ENCODE measurements at places on chromosomes 6 and 20.

DNA sequence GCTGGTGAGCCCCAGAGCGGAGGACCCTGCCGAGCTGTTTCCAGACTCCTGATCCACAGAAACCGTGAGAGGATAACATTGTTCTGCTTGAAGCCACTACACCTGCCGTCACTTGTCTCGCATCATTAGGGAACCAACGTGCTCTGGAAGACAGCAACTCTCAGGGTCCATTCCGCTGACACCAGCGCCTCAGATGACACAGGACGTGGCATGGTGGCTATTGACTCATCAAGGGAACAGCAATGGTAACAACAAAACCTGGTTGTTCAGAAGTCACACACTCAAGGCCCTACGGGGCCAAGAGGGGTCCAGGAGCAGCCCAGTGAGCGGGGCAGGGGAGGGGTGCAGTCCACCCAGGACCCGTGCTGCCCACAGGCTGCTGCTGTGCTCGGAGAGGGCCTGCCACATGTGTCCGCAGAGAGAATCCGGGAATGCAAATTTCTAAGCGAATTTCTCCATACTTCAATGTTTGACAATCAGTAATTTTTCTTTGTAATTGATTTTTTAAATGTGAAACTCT, 110.4 kb downstream of the TTLL2 start:
- DNase-seq, result no peak

DNA sequence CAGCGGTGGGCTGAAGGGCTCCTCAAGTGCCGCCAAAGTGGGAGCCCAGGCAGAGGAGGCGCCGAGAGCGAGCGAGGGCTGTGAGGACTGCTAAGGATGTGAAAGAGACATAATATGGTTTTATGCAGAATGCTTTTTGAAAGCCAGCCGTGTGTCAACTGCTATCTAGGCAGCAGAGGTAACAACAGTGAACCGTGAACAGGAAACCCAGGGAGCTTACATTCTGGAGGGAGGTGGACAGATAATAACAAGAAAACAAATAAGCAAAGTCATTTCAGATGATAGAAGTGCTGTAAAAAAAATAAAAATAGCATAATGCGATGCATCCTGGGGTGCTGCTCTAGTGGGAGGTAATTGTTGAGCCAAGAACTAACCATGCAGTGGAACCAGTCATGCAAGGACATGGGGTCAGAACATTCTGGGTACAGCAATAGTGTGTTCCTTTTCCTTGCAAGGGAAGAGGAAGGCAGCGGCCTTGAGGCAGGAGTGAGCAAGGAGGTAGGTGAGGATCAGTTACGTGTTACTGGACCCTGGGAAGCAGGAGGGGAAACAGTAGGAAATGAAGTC, 134.4 kb upstream of the TMEM170B start:
- no peak for DNase-seq

DNA sequence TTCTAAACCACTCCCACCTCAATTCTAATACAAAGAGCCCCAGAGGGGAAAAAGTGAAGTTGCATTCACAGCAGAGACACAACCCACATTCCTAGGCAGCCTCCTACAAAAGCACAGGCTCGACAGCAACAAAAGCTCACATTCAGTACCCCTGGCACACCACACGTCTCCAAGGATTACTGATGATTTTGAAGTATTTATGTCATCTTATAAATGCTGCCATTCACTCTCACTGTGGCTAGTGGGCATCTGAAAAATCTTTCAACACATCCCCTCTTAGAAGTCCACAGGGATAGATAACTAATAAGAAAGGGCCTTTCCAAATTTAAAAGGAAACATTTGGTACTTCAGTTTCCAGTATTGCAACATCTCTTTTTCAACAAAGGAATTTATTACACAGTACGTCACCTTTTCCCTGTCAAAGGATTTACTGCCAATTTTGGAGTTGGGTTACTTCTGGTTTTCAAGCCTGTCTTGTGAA, 146.7 kb downstream of the TASP1 start:
- no peak for DNase-seq

- peak; percentile 63 for DNase-seq
Measured at GRCh38 chr6:97059473-97059872, 134.9 kb downstream of the KLHL32 start.

DNA sequence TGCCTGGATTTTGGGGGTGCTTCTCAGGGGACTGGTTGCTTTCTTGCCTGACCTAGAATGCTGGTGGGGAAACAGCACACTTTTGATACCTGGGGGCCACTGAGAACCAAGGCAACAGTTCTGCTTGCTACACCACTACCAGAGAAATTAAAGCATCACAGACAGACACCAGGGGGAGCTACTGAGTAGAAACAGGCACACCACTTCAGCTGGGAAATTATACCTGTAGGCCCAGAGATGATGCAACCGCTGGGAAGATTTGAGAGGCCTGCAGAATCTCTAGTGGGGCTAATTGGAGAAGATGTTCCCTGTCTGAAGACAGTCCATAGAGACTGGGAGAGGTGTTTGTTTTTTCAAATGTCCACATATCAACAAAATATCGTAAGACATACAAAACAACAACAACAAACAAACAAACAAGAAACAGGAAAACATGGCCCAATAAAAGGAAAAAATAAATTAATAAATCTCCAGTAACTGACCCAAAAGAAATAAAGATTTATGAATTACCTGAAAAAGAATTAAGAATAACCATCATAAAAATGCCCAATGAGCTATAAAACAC, 129.4 kb upstream of the RIN2 start:
- peak; percentile 58 for DNase-seq

DNA sequence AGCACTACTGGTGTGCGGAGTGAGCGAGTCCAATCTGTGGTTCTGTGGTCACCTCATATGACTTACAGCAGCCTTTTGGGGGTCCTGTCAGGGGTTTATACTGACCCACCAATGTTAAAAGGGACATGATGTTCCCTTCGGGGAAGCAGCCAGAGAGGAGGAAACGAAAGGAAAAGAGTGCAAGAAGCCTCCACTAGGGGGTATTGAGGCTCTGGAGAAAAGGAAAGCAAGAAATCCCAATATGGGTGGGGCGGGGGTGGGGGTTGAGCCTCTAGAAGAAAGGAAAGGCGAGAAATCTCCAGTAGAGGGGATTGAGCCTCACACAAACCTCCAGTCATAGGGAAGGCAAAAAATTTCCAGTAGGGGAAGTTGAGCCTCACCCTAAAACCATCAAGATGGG, 249.3 kb upstream of the ECI2 start:
- DNase-seq, result no peak

DNA sequence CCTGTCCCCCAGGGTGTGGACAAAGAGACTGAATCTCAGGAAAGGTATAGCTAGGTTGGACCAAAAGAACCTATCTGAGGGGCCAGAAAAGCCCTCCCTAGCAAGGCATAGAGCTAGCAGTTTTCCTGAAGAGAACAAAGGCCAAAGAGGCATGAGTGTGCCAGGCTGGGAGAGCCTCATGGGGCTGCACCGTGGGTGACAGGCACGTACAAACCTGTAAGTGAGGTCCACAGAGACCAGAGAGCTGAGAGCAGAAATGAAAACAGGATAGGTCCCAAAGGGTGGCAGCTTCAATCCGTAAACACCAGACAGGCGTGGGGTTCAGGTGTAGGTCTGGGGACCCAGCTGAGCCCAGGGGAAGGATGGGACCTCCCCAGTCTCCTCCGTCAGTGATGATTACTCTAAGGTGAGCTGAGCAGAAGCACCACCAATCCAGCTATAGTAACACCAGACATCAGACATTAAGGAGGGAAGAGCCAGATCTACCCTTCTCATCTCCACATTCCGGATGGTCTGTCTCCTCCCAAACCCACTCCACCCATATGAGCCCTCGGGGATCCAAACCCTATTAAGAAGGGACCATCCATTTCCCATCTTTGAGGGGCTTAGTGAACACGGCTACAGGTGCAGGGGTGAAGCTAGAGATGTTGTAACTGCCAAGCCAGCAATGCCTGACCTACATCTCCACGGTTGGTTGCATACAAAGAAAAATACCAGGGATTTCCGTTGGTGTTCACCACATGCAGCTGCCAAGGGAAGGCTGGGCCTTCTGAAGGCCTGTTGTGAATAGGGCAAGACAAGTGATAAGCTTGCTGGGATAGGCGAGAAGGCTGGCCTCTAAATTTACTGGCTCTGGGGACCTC, 38.3 kb downstream of the BCL2L1 start:
- no peak for DNase-seq

GRCh38 chr20:46683939-46684750, 5.1 kb downstream of the TP53RK start:
- DNase-seq, result no peak

- peak; percentile 51 for DNase-seq
Measured at GRCh38 chr6:151141685-151142084, 98.1 kb upstream of the AKAP12 start.

DNA sequence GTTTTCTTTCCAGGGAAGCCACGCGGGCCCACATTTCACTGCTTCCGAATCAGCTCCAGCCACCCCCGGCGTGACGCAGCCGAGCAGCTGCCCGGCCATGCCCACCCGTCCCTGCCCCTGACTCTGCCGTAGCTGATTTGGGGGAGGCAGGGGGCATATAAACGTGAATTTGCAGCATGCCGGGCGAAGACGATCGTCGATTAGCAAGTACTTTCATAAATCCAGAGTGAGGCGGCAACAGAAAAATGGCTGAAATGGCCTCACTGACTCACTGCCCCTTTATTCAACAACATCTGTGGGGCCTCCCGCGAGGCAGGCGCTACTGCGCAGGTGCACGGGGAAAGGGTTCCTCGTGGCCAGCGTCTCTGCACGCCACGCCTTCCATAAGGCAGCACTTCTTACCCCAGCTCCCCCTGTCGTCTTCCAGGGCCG, 118.0 kb downstream of the DLL1 start:
- no peak for DNase-seq

DNA sequence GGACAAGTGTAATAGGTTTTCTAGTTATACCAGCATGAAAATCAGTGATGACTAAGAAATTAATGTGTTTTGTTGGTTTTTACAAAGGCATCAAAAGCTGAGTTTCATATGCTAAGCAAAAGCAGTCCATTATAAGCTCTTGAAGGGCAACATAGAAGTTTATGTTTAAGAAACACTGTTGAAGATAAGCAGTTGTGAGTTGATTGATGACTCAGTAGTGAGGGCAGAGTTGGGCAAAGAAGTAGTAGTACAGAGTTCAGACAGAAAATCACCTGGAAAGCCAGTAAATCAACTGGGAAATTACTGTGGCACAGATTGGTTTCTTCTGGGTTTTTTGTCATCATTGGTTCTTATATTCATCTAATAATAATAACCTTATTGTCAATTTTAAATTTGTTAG, 78.0 kb upstream of the SMIM8 start:
- DNase-seq, result no peak

DNA sequence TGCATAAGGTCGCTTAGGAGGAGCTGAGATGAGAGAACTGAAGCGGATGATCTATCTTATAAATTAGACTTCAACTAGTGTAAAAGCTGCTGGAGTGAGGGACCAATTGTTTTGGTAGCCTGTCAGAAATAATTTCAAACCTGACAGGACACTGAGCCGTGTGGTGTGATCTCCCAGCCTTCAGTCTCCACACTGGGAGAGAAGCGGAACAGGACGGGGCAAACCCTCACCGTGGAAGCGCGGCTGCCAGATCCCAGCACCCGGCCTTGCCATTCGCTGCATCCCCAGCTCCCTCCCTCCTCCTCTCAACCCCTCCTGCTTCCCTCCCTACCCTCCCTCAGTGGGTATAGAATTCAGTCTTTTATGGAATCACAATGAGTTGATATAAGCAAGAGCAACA, 900.1 kb upstream of the SLC35B3 start:
- no peak for DNase-seq

- DNase-seq, result no peak
Measured at GRCh38 chr20:49575551-49576060, 7.7 kb upstream of the PTGIS start.

DNA sequence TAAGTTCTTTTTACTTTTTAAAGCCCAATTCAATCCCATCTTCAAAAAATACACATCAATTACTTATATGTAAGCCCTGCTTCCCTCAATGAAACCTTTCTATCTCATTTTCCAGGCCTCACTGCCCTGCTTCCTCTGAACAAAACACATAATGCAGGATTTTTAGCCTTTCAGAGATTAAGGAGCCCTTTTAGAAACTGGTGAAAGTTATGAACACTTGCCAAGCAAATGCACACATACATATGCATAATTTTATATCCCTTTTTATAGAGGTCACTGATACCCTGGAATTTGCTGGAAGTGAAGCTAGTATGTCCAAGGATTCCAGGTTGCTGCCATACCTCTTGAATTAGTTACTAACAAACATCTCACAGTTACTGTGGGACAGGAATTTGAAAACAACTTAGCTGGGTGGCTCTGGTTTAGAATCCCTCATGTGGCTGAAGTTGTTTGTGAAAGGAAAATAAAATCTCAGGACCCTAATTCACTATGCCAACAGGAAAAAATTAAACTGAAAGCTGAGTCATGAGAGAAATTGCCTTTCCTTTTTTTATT, 75.8 kb downstream of the UBE3D start:
- no peak for DNase-seq

- no peak for DNase-seq
Measured at GRCh38 chr6:25176466-25176865, 102.7 kb upstream of the CARMIL1 start.

GRCh38 chr20:13318871-13319521, 97.9 kb downstream of the ISM1 start:
- DNase-seq, result no peak

DNA sequence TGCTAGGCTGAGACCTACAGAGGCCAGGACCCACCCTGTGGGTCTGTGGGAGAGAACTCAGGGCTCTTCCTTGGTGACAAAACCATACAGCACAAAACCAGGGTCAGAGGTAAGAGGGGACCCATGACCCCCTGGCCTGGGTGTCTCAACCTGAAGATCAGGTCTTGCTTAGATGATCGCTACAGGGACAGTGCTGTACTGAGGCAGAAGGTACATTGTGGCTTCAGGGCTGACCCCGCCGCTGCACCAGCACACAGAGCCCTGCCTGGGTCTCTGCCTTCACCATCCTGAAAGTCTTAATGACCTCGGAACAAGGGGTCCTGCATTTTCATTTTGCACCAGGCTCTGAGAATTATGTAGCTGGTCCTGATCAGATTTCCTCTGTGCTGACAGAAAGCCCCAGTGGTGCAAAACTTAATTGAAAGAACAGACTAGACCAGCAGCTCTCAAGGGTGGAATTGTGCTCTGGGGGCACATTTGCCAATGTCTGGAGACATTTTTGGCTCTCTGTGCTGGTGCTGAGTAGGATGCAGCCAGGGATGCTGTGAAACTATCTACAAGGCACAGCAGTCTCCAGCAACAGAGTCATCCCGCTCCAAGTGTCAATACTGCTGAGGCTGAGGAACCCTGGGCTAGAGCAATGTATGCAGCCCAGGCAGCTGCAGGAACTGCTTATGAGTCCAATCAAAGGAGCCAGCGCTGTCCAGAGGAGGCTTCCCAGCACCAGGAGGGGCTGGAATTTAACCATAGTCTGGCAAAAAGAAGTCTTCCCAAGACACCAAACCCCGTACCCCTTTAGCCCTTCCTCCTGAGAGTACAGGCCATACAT, 254.9 kb downstream of the ERMARD start:
- DNase-seq, result no peak

GRCh38 chr6:35727231-35727934, 9.4 kb upstream of the ARMC12 start:
- no peak for DNase-seq

- DNase-seq, result peak; percentile 69
Measured at GRCh38 chr20:39829256-39829655, 859.8 kb downstream of the MAFB start.

GRCh38 chr6:124795643-124796463, 166.4 kb upstream of the RNF217 start:
- DNase-seq, result no peak

All from SK-N-MC (cell line).